ENCODE measurements at places on chromosomes 3 and 15.

DNA sequence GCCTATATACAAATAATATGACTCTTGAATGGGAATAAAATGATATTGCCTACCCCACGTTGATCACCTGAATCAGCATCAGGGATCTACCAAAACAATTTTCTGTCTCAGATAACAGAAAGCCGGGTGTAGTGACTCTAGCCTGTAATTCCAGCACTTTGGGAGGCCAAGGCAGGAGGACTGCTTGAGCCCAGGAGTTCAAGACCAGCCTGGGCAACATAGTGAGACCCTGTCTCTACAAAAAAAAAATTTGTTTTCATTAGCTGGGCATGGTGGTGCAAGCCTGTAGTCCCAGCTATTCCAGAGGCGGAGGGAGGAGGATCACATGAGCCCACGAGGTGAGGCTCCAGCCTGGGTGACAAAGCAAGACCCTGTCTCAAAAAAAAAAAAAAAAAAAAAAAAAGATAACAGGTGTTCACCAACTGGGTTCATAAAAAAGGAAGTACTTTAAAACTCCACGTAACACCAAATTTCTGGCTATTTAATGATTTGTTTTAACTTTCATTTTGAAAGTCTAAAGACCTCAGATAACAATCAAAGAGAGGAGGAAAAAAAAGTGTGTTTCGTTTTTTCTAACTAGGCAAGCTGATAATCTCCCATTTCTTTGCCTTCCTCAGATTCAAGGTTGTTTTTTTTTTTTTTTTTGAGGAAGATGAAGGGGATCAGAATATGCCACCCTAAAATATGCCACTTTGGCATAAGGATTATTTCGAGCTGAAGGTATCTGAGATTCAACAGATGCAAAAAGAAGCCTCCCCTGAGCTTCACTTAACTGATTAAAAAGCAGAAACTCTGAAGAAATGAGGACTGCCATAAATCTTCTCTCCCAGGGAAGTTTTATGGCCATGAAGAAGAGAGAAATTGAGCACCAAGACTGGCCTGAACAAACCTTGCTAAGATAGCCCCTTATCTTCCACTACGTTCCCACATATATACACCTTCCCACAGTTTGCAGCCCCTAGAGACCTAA lies 44.1 kb downstream of the TRANK1 start:
- no peak for DNase-seq

DNA sequence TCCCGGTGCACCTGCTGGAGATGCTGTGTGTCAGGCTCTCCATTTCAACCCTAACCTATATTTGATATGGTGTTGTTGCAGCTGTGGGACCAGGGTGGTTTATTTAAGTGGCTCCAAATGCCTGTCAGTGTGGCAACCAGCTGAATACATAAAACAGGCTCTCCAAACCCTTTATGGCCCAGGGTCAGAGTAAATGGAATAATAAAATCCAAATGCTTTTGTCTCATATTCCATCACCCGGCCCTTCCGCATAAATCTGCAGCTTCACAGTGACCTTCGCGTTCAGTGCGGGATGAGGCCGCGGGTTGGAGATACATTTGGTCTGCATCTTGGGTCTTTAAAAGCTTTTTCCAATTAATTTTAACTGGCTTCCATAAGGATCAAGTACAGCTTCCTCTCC lies 382.1 kb upstream of the NR2F2 start:
- DNase-seq, result no peak

GRCh38 chr3:33089515-33089914 lies 7.4 kb downstream of the GLB1 start:
- DNase-seq, result no peak

GRCh38 chr3:4580346-4581123 lies 87.4 kb downstream of the ITPR1 start:
- no peak for DNase-seq

- peak; percentile 96 for DNase-seq
These were observed 46.4 kb upstream of the KLF13 start for GRCh38 chr15:31280046-31280830.

DNA sequence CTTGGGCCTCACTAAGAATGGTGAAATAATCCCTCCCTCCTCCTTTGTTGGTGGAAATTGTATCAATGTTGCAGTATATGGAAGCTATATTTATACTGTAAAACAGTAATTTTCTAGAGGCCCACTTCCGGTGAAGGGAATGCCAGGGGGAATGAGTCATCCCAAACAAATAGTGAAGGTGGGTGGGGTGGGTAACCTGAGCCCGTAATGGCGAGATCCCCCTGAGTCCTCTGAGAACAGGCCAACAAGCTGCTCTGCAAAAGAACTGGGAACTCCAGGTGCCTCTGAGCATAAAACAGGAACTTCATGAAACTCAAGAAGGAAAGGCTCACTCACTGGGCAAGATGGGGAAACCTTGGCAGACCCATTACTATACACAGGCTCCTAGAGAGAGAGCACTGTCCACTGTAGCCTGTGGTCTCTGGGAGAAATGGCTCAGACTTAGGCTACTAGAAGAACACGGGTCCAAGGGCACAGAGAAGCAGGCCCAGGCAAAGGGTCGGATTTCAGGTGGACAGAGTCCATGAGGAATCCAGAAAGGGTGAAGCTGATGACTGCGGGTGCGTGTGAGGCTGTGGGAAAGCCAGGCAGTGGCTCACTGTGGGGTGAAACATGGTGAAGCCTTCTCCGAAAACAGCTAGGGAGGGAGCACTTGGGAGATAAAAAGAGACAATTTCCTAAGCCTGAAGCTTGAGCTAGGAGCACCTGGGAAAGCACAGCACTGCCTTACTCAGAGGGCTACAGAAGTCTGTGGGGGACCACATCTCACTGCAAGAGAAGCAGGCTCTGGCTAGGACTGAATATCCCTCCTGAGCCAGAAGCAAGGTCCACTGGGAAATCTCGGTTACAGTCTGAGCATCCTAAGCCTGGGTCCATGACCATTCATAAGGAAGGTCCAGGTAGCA lies 19.8 kb downstream of the LARP6 start:
- DNase-seq, result peak; percentile 32

DNA sequence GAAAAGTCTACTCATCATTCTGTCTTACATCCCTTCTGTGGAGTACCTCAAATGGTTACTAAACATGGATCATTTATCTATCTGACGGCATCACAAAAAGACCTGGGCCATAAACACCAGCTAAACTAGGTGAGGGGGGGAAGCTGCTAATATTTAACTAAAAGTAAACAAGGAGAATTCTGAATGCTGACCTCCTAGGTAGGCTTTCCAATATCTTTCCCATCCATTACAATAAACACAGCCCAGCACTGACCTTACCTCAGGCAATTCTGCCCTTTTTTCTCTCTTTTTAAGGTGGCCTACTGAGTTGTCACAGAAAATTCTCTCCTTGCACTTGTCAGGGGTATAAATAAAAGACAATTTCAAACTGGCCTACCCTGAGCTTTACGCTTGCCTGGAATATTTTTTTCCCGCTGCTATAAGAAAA lies 33.1 kb downstream of the USF3 start:
- no peak for DNase-seq

- DNase-seq, result no peak
These were observed 35.2 kb downstream of the ABTB1 start for GRCh38 chr3:127707851-127708411.

DNA sequence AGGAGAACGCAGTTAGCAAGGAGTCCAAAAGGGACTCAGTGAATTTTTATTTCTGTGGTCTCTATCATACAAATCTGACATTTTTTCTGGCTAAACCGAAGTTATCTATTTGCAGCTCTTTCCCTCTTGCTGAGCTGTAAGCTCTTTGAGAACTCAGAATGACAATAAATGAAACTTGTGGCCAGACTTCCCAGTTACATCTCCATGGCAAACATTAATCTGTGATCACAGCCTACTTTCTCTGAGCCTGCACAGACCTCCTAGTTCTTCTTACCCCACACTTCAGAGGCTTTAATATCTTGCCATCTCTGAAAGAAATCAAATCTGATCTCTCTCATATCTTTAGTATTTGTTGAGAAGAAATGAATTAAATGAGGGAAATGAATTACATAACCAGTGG lies 58.0 kb downstream of the PLD1 start:
- DNase-seq, result no peak

DNA sequence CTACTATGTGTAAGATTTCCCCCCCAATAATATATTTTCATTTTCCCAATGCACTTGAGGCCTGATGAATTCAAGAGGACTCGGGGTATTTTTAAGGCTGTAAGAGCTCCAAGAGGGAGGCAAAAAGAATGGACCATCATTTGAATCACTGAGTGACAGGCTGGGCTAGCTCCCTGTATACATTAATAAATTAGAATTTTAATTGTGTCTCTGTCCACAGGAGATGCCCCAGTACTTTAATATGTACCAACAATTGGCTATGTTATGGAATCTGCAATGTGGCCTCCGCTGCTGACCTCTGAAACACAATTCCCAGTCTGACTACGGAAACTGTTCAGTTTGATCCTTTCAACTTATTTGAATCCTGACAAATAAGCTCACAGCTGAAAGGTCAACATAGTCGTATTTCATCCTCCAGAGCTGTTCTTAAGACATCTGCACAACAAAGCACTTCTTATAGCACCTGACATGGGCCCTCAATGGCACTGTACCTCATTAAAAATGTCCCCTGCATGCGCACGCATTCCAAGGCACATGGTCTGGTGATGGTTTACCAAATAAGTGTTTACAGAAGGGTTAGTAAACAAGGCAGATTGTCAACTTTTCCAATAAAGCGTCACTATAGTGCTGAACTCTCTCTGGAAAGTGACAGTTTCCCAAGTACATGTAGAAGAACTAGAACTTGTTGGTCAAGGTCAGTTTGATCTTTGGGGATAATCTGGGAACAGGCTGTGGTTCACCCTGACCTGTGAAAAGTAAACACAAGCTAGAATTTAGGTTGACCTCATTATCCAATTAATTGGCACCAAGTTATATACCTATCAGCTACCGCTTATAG lies 472.9 kb downstream of the FOXP1 start:
- no peak for DNase-seq

GRCh38 chr3:185555101-185555501 lies 2.7 kb upstream of the LIPH start:
- no peak for DNase-seq

DNA sequence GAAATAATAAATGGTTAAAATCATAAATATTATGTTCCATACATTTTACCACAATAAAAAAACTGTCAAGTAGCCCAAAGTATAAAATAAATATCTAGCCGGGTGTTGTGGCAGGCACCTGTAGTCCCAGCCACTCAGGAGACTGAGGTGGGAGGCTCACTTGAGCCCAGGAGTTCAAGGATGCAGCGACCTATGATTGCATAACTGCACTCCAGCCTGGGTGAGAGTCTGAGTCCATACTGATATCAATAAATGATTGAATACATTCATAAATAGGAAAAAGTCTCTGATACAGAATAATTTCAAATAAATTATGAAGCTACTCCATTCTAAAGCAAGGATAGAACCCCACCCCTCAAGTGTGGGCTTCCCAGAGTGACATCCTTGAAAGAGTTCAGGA lies 68.5 kb upstream of the GATA2 start:
- DNase-seq, result no peak

DNA sequence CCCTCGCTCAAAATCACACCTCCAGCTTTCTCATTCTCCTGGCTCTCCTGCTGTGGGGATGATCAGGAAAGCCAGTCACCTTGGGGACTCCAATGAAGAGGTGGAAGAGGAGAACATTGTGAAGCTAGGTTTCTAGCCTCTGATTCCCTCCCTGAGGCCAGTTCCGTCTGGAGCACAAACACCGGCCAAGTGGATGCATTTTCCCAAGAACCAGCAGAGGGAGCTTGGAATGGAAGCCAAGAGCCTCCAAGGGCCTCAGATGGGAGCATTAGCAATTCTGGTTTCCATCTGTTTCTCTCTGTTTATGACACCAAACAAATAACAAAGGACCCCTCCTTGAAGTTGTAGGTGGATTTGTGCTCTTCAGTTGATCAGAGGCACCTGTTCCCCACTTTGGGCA lies 40.6 kb upstream of the NMNAT3 start:
- DNase-seq, result no peak

DNA sequence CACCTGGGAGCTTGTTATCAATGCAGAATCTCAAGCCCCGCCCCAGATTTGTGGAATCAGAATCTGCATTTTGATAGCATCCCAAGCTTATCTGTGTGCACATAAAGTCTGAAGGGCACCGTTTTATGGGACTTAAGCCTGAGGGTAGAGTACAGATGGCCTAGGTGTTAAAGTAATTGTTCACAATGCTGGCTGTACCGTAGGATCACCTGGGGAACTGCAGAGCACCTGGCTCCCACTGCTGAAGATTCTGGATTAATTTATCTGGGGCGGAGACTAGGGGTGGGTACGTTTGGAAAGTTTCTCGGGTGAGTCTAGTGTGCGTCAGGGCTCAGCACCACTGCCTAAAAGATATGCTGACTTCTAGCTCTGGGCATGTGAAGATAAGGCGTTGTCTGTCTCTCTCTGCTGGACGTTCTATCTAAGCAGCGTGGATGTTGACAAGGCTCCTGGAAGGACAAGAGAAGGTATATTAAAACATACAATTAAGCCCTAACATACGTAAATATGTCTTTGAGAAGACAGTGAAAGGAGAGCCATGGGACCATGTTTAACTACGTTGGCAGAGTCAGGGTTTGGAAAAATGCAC lies 63.2 kb upstream of the RASGRP1 start:
- DNase-seq, result no peak

DNA sequence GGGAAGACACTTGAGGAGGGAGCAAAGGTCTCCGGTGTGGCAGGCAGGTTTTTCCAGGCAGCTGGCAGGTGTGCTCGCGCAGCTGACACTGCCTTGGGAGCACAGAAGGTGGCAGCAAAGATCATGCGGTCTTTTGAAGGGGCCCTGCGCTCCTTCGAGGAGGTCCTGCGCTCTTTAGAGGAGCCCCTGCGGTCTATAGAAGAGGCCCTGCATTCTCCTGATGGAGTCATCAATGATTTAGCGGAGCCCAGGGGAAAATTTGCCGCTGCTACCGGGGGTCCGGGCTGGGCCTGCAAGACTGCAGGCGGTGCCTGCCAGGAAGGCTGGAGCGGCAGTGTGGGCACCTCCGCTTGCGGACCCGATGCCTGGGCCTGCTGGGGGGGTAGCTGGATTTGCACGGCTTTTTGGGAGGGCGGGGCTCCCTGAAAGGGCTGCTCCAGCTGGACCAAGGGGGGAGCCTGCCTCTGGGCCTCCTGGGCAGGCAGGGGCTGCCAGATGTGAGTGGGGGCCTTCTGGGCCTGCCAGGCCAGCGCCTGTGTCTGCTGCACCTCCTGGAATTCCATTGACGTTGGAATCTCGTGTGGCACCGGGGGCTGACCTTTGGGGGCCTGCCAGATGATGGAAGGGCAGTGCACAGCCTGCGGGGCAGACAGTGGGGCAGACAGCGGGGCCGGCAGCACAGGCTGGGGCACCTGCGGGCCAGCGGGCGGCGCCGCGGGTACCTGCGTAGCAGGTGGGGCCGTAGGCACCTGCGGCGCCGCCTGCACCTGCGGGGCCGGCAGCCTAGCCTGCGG lies 2.1 kb downstream of the MAGEL2 start:
- DNase-seq, result no peak

DNA sequence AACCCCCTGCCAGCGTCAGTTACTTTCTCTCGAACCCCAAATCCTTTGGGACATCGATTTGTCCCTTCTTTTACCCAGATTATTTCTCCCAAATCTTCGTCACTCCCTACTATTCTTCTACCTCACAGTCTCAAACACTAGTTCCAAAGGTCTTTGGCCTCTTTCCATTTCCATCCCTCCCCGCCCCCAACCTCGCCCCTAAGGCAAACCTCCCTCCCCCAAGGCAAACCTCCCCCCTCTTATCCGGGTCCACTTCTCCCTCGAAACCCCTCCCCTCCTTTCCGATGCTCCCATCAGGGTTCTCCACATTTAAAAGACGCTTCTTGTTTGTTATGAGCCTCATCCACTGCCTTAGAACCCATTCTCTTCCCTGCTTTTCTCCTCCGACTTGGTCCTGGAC lies 583 bp downstream of the EAF1 start:
- no peak for DNase-seq
